ENCODE measurements at places on chromosomes 5 and 9. TPM values are rescaled to one million over a fixed set of nuclear protein-coding genes. Genes with fewer than 3 reads are reported as not detected.
A peak's percentile ranks its signal among the peaks of the same experiment; 100 is the strongest.

- DNase-seq, result no peak
- H3K4me3 ChIP-seq, result peak within 1 kb of the TSS; percentile 87
- H3K36me3 ChIP-seq, result peaks cover 3% of the 10 kb centered on the region
- no peak within 1 kb of the TSS for H3K27ac ChIP-seq
- H3K27me3 ChIP-seq, result peaks cover 92% of the 10 kb centered on the region
Observed at GRCh38 chr9:97853056-97853843, at the start of gene FOXE1. Gene FOXE1, plus strand, starts transcription at chr9:97853226. Its CDS starts 689 bp downstream, at chr9:97853915.

GRCh38 chr5:9774472-9775079, 144.4 kb upstream of the TAS2R1 start:
- H3K27me3 ChIP-seq, result peaks cover 2% of the 10 kb centered on the region
- H3K36me3 ChIP-seq, result no peaks in the 10 kb centered on the region
- H3K27ac ChIP-seq, result no peak overlapping the region
- no peak overlapping the region for H3K4me3 ChIP-seq

GRCh38 chr9:36401164-36401740, 1.2 kb upstream of the RNF38 start:
- no peaks in the 10 kb centered on the region for H3K27me3 ChIP-seq
- H3K27ac ChIP-seq, result peak overlapping the region; percentile 98
- H3K36me3 ChIP-seq, result no peaks in the 10 kb centered on the region
- no peak for DNase-seq

- no peak overlapping the region for H3K27ac ChIP-seq
- peaks cover 14% of the 10 kb centered on the region for H3K36me3 ChIP-seq
- H3K4me3 ChIP-seq, result no peak overlapping the region
- H3K4me1 ChIP-seq, result peaks cover 4% of the 10 kb centered on the region
Observed at GRCh38 chr5:88235346-88235745, 33.3 kb downstream of the TMEM161B start.

GRCh38 chr5:164958688-164959087, 1453.3 kb downstream of the MAT2B start:
- no peaks in the 10 kb centered on the region for H3K4me1 ChIP-seq
- no peak overlapping the region for H3K4me3 ChIP-seq
- H3K27me3 ChIP-seq, result no peaks in the 10 kb centered on the region
- no peaks in the 10 kb centered on the region for H3K36me3 ChIP-seq
- no peak overlapping the region for H3K27ac ChIP-seq
- DNase-seq, result no peak

DNA sequence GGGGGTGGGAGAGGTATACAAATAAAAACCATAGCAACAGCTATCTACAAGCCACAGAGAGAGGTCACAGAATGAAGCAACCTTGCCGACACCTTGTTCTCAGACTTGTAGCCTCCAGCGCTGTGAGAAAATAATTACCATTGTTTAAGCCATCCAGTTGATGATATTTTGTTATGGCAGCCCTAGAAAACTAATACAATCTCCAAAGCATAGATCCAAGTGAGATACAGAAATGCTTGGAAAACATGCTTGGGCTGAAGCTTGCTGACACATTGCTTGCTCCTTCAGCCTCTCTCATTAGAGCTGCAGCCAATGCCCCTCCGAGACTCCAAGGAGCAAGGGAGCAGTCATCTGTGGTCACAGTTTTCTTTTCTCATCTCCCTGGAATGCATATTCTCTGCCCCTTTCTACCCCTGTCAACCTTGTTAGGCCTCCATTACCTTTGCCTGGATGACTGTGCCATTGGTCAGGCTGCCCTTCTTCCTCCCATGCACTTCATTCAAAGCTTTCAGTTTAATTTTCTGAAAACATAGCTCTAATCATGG, 401.4 kb upstream of the KLF4 start:
- H3K4me1 ChIP-seq, result no peaks in the 10 kb centered on the region
- H3K27me3 ChIP-seq, result peaks cover 2% of the 10 kb centered on the region
- no peak for DNase-seq
- H3K27ac ChIP-seq, result no peak overlapping the region

DNA sequence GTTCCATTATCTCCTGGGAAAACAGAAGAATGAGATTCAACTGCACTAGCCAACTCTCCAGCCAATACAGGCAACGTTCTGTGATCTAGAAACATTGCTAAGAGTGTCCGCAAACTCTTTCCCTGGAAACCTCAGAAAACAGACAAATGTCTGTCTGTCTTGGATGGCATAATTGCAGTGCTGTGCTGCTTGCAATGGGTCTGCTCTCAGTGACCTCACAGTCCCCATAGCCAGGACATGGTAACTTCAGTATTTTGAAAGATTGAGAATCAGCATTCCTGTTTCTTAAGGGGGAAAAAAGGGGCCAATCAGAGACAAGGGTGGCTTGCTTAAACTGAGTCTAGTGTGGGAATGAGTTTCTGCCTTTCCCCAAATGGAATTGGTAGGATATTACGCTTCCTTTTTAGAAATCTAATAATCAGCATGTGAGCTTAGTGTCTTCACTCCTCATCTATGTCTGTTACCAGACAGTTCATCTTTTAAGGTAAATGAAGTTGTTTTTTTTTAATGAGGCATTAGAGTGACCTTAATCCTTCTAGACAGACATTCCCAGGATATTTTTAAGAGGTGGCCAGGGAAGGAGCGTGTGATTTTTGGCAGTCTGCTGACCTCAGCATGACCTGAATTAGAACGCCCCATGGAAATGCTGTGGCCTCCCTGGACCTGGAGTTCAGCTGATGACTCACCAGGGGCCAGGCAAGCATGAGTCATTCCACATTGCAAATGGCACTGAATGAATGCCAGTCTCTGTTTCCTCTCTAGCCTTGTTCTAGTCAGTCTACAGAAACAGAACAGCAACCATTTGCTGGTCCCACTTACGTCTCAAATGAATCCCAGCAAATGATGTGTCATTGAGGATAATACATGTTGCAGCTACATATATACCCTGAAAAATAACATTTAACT, 210.2 kb upstream of the ACTBL2 start:
- no peaks in the 10 kb centered on the region for H3K27me3 ChIP-seq
- peak overlapping the region; percentile 93 for H3K27ac ChIP-seq
- peaks cover 72% of the 10 kb centered on the region for H3K4me1 ChIP-seq
- peak overlapping the region; percentile 60 for H3K4me3 ChIP-seq
- DNase-seq, result peak; percentile 32

DNA sequence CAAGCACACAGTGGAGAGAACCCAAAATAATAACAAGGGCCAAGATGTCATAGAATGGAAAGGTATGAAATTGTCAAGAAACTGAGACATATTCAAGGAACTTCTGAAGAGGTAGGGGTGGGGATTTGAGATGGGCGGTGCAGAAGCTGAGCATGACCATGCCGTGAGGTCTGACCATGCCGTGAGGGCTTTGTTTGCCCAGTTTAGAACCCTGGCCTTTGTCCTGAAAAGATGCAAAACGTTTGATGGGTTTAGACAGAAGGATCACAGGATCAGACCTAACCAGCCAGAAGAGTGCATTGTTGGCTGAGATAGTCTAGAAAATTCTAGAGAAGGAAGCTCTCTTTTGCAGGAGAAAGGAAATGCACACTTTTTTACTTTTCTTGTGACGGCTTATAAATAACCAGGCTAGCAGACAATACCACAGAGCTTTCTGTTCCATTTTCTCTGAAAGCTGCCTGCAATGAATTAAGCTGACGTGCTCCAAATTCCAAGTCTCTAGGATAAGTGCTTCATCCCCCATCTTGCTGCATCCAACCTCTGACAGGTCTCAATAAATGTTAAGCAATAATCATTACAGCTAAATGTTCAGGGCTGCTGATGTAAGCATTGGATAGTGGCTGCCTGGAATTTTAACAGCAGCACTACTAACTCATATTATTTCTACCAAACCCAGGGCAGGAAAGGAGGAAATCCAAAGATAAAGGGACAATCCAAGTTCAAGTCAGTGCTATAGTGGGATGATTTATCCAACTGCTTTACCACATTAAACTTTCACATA, 110.9 kb upstream of the IL6ST start:
- no peak overlapping the region for H3K4me3 ChIP-seq
- DNase-seq, result no peak
- peaks cover 4% of the 10 kb centered on the region for H3K36me3 ChIP-seq
- no peak overlapping the region for H3K27ac ChIP-seq

DNA sequence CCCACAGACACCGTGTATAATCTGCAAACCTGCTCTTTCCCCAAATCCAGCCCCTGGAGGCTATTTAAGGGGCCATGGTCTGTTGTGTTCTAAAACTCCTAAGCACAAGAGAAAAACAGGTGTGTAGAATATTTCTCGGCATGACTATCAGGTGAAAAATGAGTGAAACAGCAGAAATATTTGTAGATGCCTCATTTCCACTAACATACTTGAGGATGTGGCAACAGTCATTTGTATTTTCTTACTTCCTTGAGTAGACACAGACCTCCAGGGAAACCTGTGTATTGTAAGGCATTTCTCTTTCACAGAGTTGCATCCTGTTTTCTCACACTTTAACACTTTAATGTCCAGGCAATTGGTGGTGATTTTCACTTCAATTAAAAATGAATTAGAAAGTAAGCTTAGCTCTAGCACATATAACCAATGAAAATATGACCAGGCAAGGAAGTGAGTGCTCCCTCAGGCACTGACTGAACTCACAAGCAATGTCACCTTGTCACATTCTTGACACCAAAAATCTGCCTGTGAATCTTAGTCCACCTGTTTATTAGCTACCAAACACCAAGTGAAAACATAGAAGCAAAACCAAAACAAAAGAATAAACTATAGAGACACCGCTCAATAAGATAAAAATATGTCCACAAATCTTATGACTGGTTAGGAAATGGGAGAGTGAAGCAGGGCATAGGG, 64.4 kb downstream of the DIRAS2 start:
- H3K36me3 ChIP-seq, result no peaks in the 10 kb centered on the region
- peaks cover 4% of the 10 kb centered on the region for H3K4me1 ChIP-seq
- H3K4me3 ChIP-seq, result no peak overlapping the region
- H3K27me3 ChIP-seq, result no peaks in the 10 kb centered on the region
- no peak overlapping the region for H3K27ac ChIP-seq
- no peak for DNase-seq

DNA sequence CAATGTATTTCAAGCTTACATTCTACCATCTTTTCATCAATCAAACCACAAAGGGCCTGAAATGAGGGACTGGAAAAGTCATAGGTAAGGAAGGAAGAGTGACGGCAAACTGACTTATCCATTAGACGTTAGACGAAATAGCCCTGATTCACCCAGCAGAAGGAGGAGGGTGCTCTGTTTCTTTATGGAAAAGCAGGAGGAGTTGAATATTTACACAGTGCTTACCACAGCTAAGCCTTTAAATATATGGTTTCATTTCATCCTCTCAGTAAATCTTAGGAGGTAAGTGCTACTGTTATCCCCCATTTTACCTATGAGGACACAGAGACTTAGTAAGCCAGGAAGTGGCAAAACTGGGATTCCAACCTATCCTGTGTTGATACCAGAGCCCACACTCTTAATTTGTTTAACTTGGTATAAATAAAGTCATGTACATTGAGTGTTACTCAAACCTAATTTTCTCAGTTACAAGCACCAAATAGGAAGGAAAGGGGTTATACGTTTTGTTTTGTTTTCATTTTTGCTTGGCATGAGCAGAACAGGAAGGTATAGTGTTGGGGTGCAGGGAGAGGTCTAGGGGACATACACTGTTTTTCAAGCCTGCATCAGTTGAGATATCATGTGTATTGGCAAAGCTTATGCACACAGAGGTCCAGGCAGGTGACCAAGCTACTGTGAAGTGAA, 98.1 kb upstream of the IFNK start:
- peaks cover 35% of the 10 kb centered on the region for H3K4me1 ChIP-seq
- H3K27me3 ChIP-seq, result no peaks in the 10 kb centered on the region
- peak overlapping the region; percentile 68 for H3K27ac ChIP-seq
- DNase-seq, result no peak
- H3K36me3 ChIP-seq, result peaks cover 5% of the 10 kb centered on the region

- DNase-seq, result no peak
- no peak overlapping the region for H3K4me3 ChIP-seq
- peaks cover 33% of the 10 kb centered on the region for H3K27me3 ChIP-seq
- no peaks in the 10 kb centered on the region for H3K36me3 ChIP-seq
- peak overlapping the region; percentile 20 for H3K27ac ChIP-seq
- H3K4me1 ChIP-seq, result peaks cover 33% of the 10 kb centered on the region
Observed at GRCh38 chr9:130463763-130464745, 19.3 kb downstream of the ASS1 start.

GRCh38 chr5:36681711-36682110, 75.3 kb downstream of the SLC1A3 start:
- H3K36me3 ChIP-seq, result no peaks in the 10 kb centered on the region
- H3K27ac ChIP-seq, result no peak overlapping the region
- H3K27me3 ChIP-seq, result peaks cover under 1% of the 10 kb centered on the region
- DNase-seq, result no peak

DNA sequence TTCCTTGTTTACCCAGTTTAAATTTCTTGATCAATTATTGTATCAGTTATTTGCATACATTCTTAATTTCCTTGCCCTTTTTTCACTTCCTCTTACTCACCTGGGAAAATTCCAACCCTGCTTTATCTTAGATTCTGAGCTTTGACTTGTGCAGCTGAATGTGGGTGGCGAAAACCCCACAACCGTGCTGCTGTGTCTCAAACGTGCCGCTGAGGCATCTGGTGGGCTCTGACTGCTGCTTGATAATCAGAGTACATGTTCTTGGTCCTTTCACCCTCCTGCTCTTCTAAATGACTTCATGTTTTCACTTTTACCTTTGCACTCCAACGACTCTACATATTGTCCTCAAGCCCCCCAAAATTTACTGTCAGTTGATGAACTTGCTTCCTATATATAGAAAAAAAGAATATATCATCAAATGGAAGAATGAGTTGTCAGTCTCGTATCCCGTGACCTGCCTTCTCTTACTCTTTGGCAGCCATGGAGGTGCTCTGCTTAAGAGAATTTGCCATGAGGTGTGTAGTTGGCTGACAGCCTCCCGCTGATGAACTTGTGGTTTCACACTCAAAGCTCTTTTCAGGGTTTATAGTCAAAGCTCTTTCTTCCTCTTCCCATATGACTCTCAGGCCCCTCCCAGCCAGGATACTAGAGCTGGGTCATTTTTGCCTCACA, 14.0 kb upstream of the JAK2 start:
- no peaks in the 10 kb centered on the region for H3K4me1 ChIP-seq
- no peak overlapping the region for H3K4me3 ChIP-seq
- H3K27ac ChIP-seq, result no peak overlapping the region
- no peak for DNase-seq
- no peaks in the 10 kb centered on the region for H3K27me3 ChIP-seq

GRCh38 chr5:161546470-161547301, at the start of gene GABRB2:
Gene GABRB2, minus strand, starts transcription at chr5:161546725. Its CDS starts 82 bp downstream, at chr5:161546643.
- peak within 1 kb of the TSS; percentile 89 for H3K4me3 ChIP-seq
- H3K4me1 ChIP-seq, result peaks cover 24% of the 10 kb centered on the region
- H3K27me3 ChIP-seq, result peaks cover 95% of the 10 kb centered on the region

DNA sequence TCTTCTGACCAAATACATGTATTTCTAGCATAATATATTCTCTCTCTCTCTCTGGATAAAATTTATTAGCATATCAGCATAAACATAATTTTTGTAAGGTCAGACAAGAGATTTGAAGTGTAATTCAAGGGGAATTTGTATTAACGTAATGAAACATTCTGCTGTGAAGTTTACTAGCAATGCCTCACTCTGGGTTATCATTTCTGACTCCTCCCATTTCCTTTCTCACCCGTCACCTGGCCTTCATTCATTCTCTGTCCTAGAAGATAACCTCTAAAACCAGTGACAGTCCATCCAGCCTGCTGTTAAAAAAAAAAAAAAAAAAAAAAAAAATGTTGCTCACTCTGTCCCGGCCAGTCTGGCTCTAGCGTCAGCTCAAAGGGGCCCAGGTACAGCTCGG, 27.1 kb downstream of the GRAMD2B start:
- H3K4me1 ChIP-seq, result peaks cover 32% of the 10 kb centered on the region
- no peaks in the 10 kb centered on the region for H3K27me3 ChIP-seq
- no peak for DNase-seq
- H3K4me3 ChIP-seq, result peak overlapping the region; percentile 25
- no peak overlapping the region for H3K27ac ChIP-seq

RXRA gene
- 40.0 TPM for total RNA-seq

KIF24 gene
- total RNA-seq, result 12.3 TPM

ERBIN gene
- total RNA-seq, result 52.2 TPM

RBM27 gene
- 24.8 TPM for total RNA-seq

OR13C2 gene
- total RNA-seq, result not detected

TOR2A gene
- total RNA-seq, result 25.7 TPM

MAML1 gene
- total RNA-seq, result 57.6 TPM

NPR3 gene
- 8.5 TPM for total RNA-seq

MLANA gene
- total RNA-seq, result not detected

CAVIN4 gene
- total RNA-seq, result 7.0 TPM
